Tibial nerve (tissue), 4 donors: ENCODE measurements at places on chromosomes 6 and 20.

GRCh38 chr6:21489826-21490225 is 103.7 kb upstream of the SOX4 start:
- no peak for DNase-seq
- H3K27ac ChIP-seq, result no peak overlapping the region
- H3K4me3 ChIP-seq, result no peak overlapping the region
- H3K27me3 ChIP-seq, result no peaks in the 10 kb centered on the region
- H3K36me3 ChIP-seq, result no peaks in the 10 kb centered on the region
- no peaks in the 10 kb centered on the region for H3K4me1 ChIP-seq

DNA sequence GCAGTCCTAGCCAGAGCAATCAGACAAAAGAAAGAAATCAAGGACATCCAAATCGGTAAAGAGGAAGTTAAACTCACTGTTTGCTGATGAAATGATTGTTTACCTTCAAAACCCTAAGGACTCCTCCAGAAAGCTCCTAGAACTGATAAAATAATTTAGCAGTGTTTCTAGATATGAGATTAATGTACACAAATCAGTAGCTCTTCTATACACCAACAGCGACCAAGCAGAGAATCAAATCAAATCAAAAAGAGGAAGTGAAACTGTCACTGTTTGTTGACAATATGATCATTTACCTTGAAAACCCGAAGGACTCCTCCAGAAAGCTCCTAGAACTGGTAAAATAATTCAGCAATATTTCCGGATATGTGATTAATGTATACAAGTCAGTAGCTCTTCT is 21.7 kb downstream of the SERPINB9 start:
- H3K27ac ChIP-seq, result no peak overlapping the region
- no peaks in the 10 kb centered on the region for H3K4me1 ChIP-seq
- no peak for DNase-seq
- no peaks in the 10 kb centered on the region for H3K27me3 ChIP-seq
- H3K4me3 ChIP-seq, result no peak overlapping the region

GRCh38 chr6:140077827-140078560 is 703.5 kb upstream of the CITED2 start:
- no peak overlapping the region for H3K4me3 ChIP-seq
- no peaks in the 10 kb centered on the region for H3K4me1 ChIP-seq
- no peaks in the 10 kb centered on the region for H3K27me3 ChIP-seq
- no peaks in the 10 kb centered on the region for H3K36me3 ChIP-seq
- H3K27ac ChIP-seq, result peak overlapping the region; percentile 55

GRCh38 chr6:146910611-146911010 is 293.6 kb upstream of the STXBP5 start:
- no peak overlapping the region for H3K27ac ChIP-seq
- H3K36me3 ChIP-seq, result no peaks in the 10 kb centered on the region
- no peak for DNase-seq
- peaks cover 8% of the 10 kb centered on the region for H3K4me1 ChIP-seq

GRCh38 chr6:470051-470900 is 78.7 kb downstream of the IRF4 start:
- no peak overlapping the region for H3K27ac ChIP-seq
- H3K4me1 ChIP-seq, result no peaks in the 10 kb centered on the region
- H3K4me3 ChIP-seq, result no peak overlapping the region
- no peaks in the 10 kb centered on the region for H3K36me3 ChIP-seq
- peaks cover 18% of the 10 kb centered on the region for H3K27me3 ChIP-seq
- no peak for DNase-seq

DNA sequence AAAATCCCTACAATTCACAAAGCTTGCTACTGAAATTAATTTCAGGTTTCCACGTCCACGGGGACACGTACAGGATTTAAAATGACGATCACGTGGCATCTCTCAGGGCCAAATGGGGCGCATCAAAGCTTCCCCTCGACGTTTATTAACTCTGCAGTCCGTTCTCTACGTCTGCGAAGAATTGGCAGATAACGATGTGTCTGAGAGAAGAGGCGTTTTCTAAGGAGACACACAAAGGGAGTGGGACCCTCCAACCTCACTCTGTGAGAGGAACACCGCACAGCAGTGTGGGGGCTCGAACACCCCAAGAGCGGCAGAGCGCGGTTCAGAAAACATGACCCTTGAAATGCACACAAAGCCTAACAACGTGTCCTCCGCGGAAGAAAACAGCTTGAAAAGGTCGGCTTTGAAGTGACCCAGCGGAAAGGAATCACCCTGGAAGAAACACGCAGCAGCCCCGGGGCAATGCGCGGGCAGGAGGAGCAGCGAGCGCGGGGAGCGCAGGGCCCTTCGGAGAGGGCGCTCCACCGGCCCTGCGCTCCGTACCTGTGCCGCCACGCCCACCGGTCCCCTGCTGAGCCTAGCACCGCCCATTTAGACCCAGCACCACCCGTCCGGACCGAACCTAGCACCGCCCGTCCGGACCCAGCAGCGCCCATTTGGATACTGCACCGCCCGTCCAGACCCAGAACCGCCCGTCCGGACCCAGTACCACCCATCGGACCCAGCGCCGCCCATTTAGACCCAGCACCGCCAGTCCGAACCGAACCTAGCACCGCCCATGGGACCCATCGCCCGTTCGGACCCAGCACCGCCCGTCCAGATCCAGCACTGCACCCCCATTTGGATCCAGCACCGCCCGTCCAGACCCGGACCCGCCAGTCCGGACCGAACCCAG is 1.1 kb upstream of the AFDN start:
- no peak for DNase-seq
- no peaks in the 10 kb centered on the region for H3K36me3 ChIP-seq
- no peak overlapping the region for H3K27ac ChIP-seq
- H3K4me1 ChIP-seq, result peaks cover 5% of the 10 kb centered on the region
- peaks cover 7% of the 10 kb centered on the region for H3K27me3 ChIP-seq

GRCh38 chr6:39464067-39464466 is 141.6 kb upstream of the KCNK16 start:
- DNase-seq, result no peak
- H3K27ac ChIP-seq, result no peak overlapping the region
- no peak overlapping the region for H3K4me3 ChIP-seq
- H3K4me1 ChIP-seq, result no peaks in the 10 kb centered on the region
- no peaks in the 10 kb centered on the region for H3K36me3 ChIP-seq

GRCh38 chr6:155090166-155090565 is 95.1 kb downstream of the TIAM2 start:
- H3K36me3 ChIP-seq, result no peaks in the 10 kb centered on the region
- DNase-seq, result no peak
- H3K27me3 ChIP-seq, result no peaks in the 10 kb centered on the region
- H3K4me3 ChIP-seq, result no peak overlapping the region
- no peak overlapping the region for H3K27ac ChIP-seq

DNA sequence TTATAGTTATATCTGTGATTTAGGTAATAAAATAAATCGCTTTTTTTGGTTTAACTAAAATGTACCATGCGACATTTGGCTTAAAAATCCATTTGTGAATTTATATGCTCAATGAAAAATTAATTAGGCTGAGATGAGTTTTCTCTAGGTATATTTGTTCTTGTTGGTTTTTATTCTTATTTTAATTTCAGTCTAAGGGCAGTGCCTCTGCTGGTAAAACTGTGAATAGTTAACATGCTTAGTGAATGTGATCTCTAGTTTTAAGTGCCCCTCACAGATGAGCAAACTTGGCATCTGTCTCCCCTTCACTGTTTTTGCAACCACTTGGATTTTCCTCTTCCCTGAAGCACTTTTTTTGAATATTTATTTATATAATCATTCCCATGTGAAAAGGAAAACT is 822.7 kb downstream of the GRIK2 start:
- no peaks in the 10 kb centered on the region for H3K27me3 ChIP-seq
- no peak overlapping the region for H3K27ac ChIP-seq
- H3K4me3 ChIP-seq, result no peak overlapping the region
- no peaks in the 10 kb centered on the region for H3K36me3 ChIP-seq

GRCh38 chr6:149223120-149223903 is 94.2 kb upstream of the TAB2 start:
- H3K27ac ChIP-seq, result no peak overlapping the region
- H3K36me3 ChIP-seq, result no peaks in the 10 kb centered on the region
- H3K4me1 ChIP-seq, result no peaks in the 10 kb centered on the region
- no peaks in the 10 kb centered on the region for H3K27me3 ChIP-seq
- DNase-seq, result no peak
